ENCODE measurements at places on chromosomes 4 and X. TPM values are rescaled to one million over a fixed set of nuclear protein-coding genes. Genes with fewer than 3 reads are reported as not detected.

DNA sequence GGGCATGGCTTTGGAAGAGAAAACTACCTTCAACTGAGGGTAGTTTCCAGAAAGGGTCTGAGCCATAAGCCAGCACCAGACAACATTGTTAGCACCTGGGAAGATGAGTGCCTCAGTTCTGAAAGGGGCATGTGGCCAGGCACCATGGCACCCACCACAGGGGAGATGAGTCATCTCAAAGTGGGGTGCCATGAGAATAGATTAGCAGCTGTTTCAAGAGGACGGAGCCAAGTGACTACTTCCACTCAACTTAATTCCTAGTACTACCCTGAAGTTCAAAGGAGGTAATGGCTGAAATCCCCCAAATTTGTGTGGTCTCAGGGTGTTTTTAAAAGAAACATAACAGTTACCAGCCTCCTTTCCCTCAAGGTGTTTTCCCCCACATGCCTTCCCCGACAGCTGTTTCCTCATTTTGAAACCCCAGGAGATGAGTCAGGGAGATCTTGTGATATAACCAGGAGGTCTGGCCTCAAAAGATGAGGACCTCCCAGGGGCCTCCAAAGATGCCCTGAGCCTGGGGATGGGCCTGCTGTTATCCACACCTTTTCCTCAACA is 27.8 kb upstream of the FTHL17 start:
- DNase-seq: no peak

GRCh38 chr4:149706942-149707341 is 108.7 kb downstream of the IQCM start:
- no peak for DNase-seq

DNA sequence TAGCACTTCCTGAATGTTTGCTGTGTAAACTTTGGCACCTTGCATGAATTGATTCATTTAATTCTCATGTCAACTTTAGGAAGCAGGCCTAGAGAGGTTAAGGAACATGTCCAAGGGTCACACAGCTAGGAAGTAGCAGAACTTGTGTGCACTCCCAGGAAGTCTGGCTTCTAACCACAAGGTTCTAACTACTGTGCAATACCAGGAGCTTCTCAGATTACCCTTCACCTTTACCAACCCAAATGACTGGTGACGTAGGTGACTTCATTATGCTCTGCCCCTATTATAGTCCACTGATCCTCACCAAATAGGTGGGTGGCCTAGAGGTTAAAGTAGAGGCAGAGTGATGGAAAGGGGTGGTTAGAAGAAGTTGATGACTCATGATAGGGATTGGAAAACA is 14.4 kb downstream of the AR start:
- no peak for DNase-seq

DNA sequence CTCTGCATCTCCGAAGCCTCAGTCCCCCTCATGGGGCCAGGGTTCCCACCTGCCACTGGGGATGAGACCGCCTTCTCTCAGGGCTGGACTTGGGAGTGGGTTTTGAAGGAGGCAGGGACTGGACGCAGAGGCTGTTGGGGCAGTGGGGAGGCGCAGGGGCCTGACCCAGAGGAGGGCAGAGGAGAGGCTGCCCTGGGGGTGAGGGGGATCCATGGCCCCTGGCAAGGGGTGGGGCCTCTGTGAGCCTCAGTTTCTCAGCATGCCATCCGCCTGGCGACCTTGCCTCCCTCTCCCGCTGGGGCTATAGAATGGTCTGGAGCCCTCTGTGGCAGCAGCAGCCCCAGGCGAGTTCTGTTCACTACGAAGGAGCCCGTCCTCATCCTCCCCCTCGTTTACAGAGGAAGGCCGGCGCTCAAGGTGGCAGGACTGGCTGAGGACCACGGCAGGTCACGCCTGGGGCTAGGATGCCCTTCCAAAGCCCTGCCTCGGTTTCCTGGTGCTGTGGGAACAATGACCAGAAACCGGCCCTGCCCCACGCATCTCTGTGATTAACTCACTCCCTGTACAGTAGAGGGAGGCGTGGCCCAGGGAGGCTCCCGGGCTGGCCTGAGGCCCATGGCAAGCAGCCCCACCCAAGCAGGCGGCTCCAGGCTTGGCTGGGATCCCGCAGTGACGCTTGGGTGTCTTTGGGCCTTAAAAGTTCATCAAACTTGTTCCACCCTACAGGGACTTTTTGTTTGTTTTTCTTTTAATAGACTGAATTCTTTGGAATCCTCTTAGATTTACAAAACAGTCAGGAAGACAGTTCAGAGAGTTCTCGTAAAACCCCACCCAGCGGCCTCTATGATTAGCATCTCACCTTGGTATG is 16.0 kb upstream of the SH3TC1 start:
- DNase-seq: no peak

The RNF175 gene
- 5.7 TPM for polyA plus RNA-seq

The CT47C1 gene
- polyA plus RNA-seq: not detected

- no peak for DNase-seq
Observed at GRCh38 chr4:121070274-121070673, 2.1 kb downstream of the NDNF start.

DNA sequence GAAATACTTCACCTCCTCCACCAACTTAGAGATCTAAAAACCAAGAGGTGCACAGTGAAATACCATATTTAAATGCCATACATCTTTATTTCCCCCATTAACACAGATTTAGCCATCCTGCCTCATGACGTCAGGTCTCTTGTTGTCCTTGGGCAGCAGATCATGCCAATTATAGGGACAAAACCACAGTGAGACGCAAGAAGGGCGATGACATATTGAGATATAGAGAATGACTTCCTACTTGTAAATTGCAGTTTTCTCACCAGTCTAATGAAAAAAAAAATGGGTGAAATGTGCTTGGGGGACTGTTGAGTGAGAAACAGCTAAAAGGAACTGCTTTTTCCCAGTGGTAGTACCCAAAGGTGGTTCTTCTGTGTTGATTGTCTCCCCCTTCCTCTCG is 24.3 kb downstream of the RS1 start:
- no peak for DNase-seq

DNA sequence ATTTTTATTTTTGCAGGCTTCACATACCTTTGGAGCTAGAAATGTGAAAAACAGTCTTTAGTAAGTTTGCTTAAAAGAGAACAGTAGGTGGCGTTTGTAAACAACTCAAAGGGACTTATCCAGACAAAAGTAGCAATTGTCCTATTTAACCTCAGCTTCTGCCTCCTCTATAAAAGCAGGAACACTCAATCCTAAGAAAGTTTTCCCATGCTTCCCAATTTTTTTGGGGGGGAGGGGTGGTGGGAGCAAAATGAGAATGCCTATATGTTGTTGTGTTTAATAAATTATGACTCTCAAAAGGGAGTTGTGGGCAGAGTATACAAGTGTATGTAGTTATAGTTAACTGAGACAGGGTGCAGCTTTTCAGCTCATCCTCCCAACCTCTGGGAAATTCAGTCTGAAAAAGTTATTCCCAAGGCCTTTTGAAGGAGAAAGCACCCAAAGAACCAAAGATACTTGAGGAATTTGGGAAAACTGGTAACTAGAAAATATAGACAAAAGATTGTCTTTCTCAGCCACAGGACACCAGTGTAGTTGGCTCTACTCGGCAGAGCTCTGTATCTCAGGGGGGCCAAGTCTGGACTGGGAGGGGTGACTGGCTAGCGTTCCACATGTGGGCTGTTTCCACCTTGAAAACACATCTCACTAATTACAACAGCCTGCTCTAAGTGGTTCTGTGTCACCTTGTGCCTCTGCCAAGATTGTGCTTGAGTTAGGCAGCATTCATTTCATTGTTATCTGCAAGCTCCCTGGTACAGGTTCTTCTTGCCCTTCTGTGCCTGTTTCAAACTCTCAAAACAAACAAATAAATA is 2.8 kb downstream of the SFRP2 start:
- DNase-seq: no peak

The MAGEE2 gene
- 0.73 TPM for polyA plus RNA-seq

The AKAP14 gene
- polyA plus RNA-seq: 0.77 TPM

DNA sequence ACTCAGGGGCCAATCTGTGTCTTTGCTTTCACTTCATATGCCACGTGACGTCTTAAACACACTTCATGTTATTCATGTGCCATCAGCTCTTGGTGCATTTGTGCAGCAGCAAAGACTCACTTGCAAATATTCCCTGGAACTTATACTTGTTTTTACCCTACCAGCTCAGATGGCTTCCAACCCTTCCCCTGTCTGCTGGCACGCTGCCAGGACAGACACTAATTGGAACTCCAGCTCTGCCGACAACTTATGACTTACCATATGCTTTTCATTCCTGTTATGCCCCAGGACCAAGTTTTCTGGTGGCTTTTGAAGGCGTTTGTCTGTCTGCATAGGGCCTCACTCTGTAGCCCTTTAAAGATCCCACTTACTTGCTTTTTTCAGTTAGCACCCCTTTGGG is 261.7 kb upstream of the GNPDA2 start:
- DNase-seq: no peak

The RASGEF1B gene
- polyA plus RNA-seq: 9.5 TPM

- DNase-seq: no peak
Observed at GRCh38 chrX:76550016-76550415, 122.5 kb downstream of the MAGEE1 start.

DNA sequence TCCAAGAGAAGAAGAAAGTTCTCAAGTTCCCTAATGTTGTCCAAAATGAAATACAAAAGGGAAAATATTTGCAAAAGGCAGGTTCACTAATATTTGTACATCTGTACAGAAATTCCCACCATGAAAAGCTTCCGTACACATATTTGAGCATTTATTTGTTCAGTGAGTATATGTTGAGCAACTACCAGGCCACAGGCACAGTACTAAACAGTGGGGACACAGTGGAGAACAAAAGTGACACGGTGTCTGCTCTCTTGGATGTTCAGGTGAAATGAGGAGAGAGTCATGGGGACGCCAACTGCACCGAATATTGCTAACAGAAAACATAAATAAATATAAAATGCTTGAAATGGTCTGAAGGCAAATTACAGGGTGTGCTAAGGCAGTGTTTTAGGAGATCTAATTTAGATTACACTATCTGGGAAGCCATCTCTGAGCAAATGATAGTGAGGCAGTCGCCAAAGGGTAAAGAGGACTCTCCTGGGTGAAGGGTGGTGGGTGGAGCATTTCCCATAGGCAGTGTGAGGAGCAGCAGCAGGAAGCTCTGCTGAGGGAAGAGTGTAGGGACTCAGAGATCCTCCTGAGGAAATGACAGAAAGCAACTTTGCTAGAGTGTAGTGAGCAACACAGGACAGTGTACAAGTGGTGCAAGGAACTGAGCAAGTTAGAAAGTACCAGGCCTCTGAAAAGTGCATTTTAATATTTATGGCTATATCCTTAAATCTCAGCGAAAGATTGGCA is 375.2 kb downstream of the GALNTL6 start:
- no peak for DNase-seq

The APOOL gene
- polyA plus RNA-seq: 25.9 TPM

GRCh38 chr4:80343887-80344286 is 8.4 kb downstream of the CFAP299 start:
- no peak for DNase-seq

- DNase-seq: no peak
Observed at GRCh38 chr4:55485821-55486220, 60.9 kb downstream of the CLOCK start.

GRCh38 chrX:145843146-145843904 is 25.7 kb downstream of the SLITRK2 start:
- no peak for DNase-seq

The IL2 gene
- not detected for polyA plus RNA-seq

GRCh38 chrX:140157143-140157542 is 191.8 kb upstream of the CXorf66 start:
- DNase-seq: no peak

The RAB9B gene
- 2.7 TPM for polyA plus RNA-seq

The ITGB1BP2 gene
- polyA plus RNA-seq: 2.8 TPM

- no peak for DNase-seq
Observed at GRCh38 chr4:78566834-78567499, 15.4 kb downstream of the ANXA3 start.

- DNase-seq: no peak
Observed at GRCh38 chr4:76930685-76931084, 18.9 kb upstream of the SEPTIN11 start.

DNA sequence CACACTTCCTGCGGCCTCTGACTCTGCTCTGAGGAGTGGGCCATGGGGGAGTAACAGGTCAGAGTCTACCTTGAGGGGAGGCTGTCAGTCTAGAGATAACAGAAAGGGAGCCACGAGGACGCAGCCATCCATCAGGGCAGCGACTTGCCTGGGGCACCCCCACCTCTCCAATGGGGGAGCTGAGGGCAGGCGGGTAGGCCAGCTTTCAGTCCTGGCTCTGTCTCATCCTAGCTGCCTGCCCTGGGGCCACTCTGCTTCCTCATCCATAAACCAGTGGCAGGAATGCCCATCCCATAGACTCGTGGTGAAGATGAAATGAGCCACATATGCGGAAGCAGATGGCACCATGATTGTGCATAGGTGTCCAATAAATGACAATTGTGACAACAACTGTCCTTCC is 13.2 kb downstream of the MAGED2 start:
- no peak for DNase-seq

DNA sequence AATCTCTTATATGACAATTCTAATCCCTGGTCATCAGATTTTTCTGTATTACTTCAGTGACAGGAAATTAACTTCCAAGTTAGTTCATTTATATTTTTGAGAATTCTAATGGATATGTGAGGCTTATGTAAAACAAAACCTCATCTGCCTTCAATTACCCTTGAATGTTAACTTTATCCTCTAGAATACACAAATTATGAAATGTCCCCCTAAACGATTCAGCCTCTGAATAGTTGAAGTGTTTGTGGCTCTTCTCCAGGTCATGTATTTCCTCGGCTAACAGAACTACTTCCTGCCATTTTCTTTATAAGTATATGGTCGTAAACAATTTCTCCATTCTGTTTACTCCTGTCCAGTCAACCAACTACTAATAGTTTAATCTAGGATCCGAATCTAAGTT is 401.3 kb downstream of the PCDH10 start:
- no peak for DNase-seq

The CT45A2 gene
- not detected for polyA plus RNA-seq

DNA sequence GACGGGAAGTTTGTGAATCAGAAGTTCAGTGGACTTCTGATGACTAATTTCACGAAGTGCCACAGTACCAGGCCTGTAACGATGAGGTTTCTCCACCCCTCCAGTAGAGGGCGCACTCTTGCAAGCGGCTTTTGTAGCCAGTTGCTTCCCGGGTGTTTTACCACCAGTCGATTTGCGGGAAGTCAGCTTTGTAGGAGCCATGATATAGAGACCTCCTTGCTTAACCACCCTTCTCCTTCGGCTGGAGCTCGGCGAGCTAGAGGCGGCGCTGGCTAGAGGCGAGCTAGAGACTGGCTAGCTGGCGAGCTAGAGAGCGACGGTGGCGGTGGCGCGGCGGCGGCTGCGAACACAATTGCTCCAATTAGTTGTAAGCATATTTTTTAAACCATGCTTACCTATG is 72.0 kb downstream of the IL1RAPL1 start:
- DNase-seq: no peak

DNA sequence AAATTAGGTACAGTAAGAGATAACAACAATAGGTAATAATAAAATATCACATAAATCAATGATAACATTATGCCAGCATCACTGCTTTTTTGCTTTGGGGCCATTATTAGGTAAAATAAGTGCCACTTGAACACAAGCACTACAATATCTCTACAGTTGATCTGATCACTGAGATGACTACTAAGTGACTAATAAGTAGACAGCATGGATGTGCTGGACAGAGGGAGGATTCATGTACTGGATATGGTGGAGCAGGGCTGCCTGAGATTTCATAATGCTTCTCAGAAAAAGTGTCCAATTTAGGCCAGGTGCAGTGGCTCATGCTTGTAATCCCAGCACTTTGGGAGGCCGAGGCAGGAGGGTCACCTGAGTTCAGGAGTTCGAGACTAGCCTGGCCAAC is 137.8 kb upstream of the IL1RAPL2 start:
- DNase-seq: no peak
